ACHN (cell line): ENCODE measurements at places on chromosomes 5 and 9.

DNA sequence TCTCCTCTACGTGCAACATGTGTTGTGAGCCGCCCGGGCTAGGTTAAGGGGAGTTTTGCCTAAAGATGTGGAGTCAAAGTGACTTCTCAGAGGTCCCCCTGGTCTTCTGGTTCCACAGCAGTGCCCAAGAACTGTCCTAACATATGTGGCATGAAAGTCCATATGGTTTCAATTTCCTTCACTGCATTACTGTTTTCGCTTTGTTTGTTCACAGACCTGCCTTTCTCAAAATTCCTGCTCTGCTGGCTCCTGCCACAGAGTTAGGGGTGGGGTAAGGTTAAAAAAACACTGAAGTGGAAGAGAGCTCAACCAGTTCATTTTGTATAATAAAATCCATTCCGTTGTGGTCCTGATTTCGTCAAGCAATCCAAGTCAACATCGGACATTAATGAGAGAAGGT lies 289.4 kb downstream of the DMAC1 start:
- DNase-seq = no peak

DNA sequence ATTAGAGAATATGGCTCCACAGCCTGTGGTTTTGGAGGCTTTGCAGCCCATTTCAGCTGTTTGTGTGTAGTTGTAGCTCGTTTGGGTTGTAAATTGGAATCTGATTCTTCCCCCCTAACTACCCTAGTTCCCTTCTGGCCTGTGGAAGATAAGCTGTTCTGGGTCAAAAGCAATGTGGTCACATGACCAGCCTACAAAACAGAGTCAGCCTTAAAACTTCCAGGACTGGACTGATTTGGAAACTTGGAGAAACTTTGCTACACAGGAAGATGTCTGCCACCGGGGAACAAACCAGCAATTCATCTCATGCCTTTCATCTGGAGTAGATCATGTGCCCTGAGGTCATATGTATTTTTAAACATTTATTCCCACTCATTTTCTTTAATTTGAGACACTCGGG lies 83.8 kb downstream of the DAPK1 start:
- DNase-seq = no peak

- no peak for DNase-seq
Observed at GRCh38 chr5:52783226-52783959, 4.3 kb upstream of the ITGA1 start.

GRCh38 chr5:29247346-29248028 lies 1946.0 kb upstream of the CDH6 start:
- no peak for DNase-seq

- no peak for DNase-seq
Observed at GRCh38 chr5:62144401-62145022, 161.5 kb upstream of the KIF2A start.
